ENCODE measurements at places on chromosomes 4 and X.

GRCh38 chr4:41935652-41936021, 408 bp downstream of the TMEM33 start:
- no peak for DNase-seq
- no peaks in the 10 kb centered on the region for H3K27me3 ChIP-seq
- peaks cover 16% of the 10 kb centered on the region for H3K4me1 ChIP-seq
- H3K4me3 ChIP-seq, result peak overlapping the region; percentile 62
- no peaks in the 10 kb centered on the region for H3K36me3 ChIP-seq
- H3K27ac ChIP-seq, result peak overlapping the region; percentile 44

- H3K27ac ChIP-seq, result no peak overlapping the region
- H3K27me3 ChIP-seq, result no peaks in the 10 kb centered on the region
- H3K36me3 ChIP-seq, result no peaks in the 10 kb centered on the region
- no peak overlapping the region for H3K4me3 ChIP-seq
- no peak for DNase-seq
Observed at GRCh38 chr4:83074086-83074704, 39.2 kb downstream of the COPS4 start.

DNA sequence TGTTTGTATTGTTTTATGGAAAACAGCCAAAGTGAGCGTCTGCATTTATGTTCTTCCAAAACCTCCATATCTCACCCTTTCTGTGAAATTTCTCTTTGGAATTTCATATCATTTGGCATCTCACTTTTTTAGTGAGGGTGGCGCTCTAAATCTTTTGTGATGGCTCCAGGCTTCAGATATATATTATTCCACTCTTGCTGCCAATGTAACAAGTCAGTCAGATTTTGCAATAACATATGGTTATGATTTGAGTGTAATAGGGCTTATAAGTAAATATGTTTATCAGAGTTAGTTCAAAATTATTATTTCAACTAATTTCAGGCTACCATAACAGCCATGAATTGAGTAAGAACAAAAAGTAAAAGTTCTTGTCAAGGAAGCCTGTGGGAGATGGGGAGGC, 314.7 kb downstream of the PDGFC start:
- no peaks in the 10 kb centered on the region for H3K27me3 ChIP-seq
- H3K4me1 ChIP-seq, result no peaks in the 10 kb centered on the region
- no peak overlapping the region for H3K4me3 ChIP-seq
- no peak overlapping the region for H3K27ac ChIP-seq
- DNase-seq, result no peak

DNA sequence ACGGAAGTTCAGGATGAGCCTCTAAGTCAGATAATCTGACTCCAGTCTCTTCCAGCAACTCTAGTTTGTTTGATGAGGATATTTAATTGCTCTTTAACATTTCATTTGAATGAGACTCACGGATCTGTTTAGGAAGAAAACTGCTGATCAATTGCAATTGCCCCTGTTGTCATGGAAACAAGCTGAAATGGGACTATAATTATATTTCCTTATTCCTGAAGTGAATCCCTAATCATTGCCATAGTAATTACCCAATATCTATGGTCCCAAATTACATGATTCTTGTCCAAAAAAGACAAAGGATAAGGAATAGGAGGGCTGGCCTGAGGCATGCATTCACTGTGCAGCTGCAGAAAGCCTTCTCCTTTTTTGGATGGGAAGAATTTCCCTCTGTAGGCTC, 105.3 kb downstream of the AASDH start:
- H3K27me3 ChIP-seq, result no peaks in the 10 kb centered on the region
- no peak for DNase-seq
- no peak overlapping the region for H3K4me3 ChIP-seq

- DNase-seq, result no peak
- H3K27ac ChIP-seq, result peak overlapping the region; percentile 34
- no peaks in the 10 kb centered on the region for H3K36me3 ChIP-seq
- no peaks in the 10 kb centered on the region for H3K27me3 ChIP-seq
- H3K4me1 ChIP-seq, result no peaks in the 10 kb centered on the region
Observed at GRCh38 chr4:3041192-3042142, 32.9 kb downstream of the HTT-AS start.

GRCh38 chrX:123878252-123878721, 18.4 kb downstream of the XIAP start:
- no peaks in the 10 kb centered on the region for H3K27me3 ChIP-seq
- peaks cover 7% of the 10 kb centered on the region for H3K4me1 ChIP-seq
- H3K27ac ChIP-seq, result no peak overlapping the region
- H3K4me3 ChIP-seq, result no peak overlapping the region
- no peak for DNase-seq

GRCh38 chr4:173827707-173828106, 297.7 kb upstream of the HAND2 start:
- no peak for DNase-seq
- H3K4me1 ChIP-seq, result no peaks in the 10 kb centered on the region
- no peak overlapping the region for H3K27ac ChIP-seq
- H3K4me3 ChIP-seq, result no peak overlapping the region

DNA sequence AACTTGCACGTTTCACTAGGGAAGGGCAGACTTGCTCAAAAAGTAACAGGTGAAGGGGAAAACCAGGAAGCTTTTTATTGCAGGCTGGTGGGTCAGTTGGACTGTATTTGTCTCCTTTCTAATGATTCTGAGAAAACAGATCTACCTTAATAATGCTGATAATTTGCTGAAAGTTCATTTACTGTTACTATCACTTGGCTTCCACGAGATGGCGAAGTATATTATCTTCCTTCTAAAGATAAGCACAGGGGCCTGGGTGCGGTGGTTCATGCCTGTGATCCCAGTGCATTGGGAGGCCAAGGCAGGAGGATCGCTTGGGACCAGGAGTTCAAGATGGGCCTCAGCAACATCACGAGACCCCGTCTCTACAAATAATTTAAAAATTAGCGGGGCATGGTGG, 16.4 kb downstream of the CCKAR start:
- no peaks in the 10 kb centered on the region for H3K36me3 ChIP-seq
- no peak overlapping the region for H3K27ac ChIP-seq
- H3K4me1 ChIP-seq, result no peaks in the 10 kb centered on the region
- H3K4me3 ChIP-seq, result no peak overlapping the region

- no peaks in the 10 kb centered on the region for H3K36me3 ChIP-seq
- H3K27ac ChIP-seq, result peak overlapping the region; percentile 67
- no peaks in the 10 kb centered on the region for H3K27me3 ChIP-seq
- H3K4me3 ChIP-seq, result no peak overlapping the region
Observed at GRCh38 chr4:140094438-140095420, 59.3 kb downstream of the MAML3 start.

DNA sequence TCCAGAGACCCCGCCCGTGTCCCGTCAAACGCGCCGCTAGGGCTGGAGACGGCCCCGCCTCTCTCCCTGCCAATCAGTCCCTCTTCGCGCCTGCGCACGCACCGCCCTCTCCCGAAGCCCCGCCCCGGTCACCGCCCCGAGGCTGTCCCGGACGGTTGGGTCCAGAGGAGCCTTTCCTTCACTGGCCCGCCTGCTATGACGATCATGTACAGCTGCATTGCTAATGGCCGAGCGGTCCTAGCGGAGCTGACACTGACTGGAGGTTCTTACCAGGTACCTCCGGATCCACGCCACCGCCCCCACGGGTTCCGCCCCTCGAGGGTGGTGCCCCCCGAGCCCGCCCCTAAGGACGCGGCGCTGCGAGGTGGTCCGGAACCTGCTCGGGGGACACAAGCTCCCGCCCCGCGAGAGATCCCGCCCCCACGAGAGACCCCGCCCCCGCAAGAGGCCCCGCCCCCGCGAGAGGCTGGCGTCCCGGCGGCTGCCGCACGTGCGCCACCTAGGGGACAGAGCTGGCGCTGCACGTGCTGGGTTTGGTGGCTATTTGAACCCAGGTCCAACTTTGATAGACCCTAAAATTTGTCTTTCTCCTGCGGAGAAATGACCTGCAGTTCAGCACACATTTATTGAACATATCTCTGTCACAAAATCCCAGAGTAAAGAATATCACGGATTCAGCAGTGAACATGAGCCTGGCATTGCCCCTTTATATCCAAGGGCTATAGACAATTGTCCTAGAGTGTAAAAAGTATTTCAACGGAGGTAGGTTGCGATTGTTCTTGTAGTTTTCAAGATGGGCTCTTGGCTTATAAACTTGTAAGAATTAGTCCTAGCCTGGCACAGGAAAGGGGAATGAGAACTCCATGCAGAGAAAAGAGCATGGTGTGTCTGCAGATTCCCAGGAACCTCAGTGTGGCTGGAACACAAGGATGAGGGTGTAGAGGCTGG, 88.7 kb downstream of the HNRNPD start:
- DNase-seq, result peak; percentile 100
- H3K27ac ChIP-seq, result peak overlapping the region; percentile 51
- no peaks in the 10 kb centered on the region for H3K36me3 ChIP-seq
- H3K27me3 ChIP-seq, result no peaks in the 10 kb centered on the region

GRCh38 chr4:7529368-7530080, 94.8 kb upstream of the PSAPL1 start:
- H3K36me3 ChIP-seq, result no peaks in the 10 kb centered on the region
- no peak overlapping the region for H3K27ac ChIP-seq
- no peaks in the 10 kb centered on the region for H3K27me3 ChIP-seq
- DNase-seq, result peak; percentile 40
- no peak overlapping the region for H3K4me3 ChIP-seq

- H3K36me3 ChIP-seq, result no peaks in the 10 kb centered on the region
- no peak for DNase-seq
- H3K4me3 ChIP-seq, result no peak overlapping the region
- no peaks in the 10 kb centered on the region for H3K27me3 ChIP-seq
Observed at GRCh38 chr4:120886191-120886590, 36.3 kb downstream of the PRDM5 start.

GRCh38 chr4:96755569-96756484, 915.9 kb downstream of the PDHA2 start:
- no peaks in the 10 kb centered on the region for H3K27me3 ChIP-seq
- H3K36me3 ChIP-seq, result no peaks in the 10 kb centered on the region
- no peak overlapping the region for H3K4me3 ChIP-seq
- no peak overlapping the region for H3K27ac ChIP-seq

- no peak within 1 kb of the TSS for H3K27ac ChIP-seq
- DNase-seq, result no peak
- no peaks in the 10 kb centered on the region for H3K27me3 ChIP-seq
- H3K4me3 ChIP-seq, result no peak within 1 kb of the TSS
- no peaks in the 10 kb centered on the region for H3K4me1 ChIP-seq
Observed at GRCh38 chr4:115113506-115114106, at the start of gene NDST4. NDST4 (minus strand) TSS chr4:115113620; CDS start chr4:115077036, 36,584 bp downstream.

GRCh38 chr4:159242427-159242826, 139.5 kb downstream of the RAPGEF2 start:
- H3K36me3 ChIP-seq, result no peaks in the 10 kb centered on the region
- H3K27ac ChIP-seq, result no peak overlapping the region
- no peak overlapping the region for H3K4me3 ChIP-seq
- no peak for DNase-seq

DNA sequence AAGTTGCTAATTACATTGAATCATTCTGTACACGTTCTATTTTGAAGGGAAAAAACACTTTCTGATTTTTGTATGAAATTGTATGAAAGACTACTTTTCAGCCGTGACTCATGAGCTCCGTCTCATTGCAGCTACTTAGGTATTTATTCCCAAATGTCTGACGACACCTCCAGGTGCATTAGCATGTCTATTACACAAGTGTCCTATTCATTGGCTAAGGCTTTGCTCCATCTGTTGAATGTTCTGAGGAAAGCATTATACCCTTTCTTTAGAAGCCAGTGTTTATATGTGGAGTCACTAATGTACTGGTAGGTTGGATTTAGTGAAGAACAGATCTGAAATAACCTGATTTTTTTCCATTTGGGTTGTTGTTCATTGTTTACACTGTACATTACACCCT, 51.8 kb downstream of the MAP7D3 start:
- no peaks in the 10 kb centered on the region for H3K4me1 ChIP-seq
- no peak overlapping the region for H3K4me3 ChIP-seq
- no peaks in the 10 kb centered on the region for H3K27me3 ChIP-seq
- no peak overlapping the region for H3K27ac ChIP-seq

DNA sequence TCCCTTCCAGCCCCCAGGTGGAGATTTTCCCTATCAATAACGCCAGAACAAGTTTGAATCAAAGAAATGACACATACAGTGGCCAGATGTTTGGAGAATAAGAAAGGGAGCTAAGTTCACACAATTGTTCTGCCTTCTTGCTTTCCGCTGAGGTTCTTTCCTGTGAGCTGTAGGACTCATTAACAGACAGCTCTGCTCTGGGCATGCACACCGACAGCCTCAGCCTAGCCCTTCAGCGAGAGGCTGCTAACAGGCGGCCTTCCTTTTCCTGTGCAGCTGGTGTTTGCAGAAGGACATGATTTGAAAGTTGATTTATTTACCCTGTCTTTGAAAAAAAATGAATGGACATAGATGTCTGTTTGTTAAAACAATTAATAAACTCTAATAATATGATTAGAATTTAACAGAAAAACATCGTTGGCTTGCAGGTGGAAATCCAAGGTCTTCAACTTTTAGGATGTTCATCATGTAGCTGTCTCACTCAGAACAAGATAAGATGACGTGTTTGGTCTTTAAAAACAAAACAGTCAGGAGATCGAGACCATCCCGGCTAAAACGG, 183.3 kb downstream of the KDR start:
- H3K36me3 ChIP-seq, result no peaks in the 10 kb centered on the region
- no peak overlapping the region for H3K27ac ChIP-seq

- H3K36me3 ChIP-seq, result no peaks in the 10 kb centered on the region
- no peaks in the 10 kb centered on the region for H3K4me1 ChIP-seq
- H3K4me3 ChIP-seq, result no peak overlapping the region
- no peak overlapping the region for H3K27ac ChIP-seq
- DNase-seq, result no peak
- no peaks in the 10 kb centered on the region for H3K27me3 ChIP-seq
Observed at GRCh38 chr4:41346306-41347061, 89.8 kb downstream of the UCHL1 start.

- no peak overlapping the region for H3K4me3 ChIP-seq
- H3K4me1 ChIP-seq, result no peaks in the 10 kb centered on the region
- H3K27ac ChIP-seq, result no peak overlapping the region
Observed at GRCh38 chr4:156420623-156421022, 467.0 kb upstream of the CTSO start.

GRCh38 chr4:65845199-65845773, 175.0 kb upstream of the EPHA5 start:
- DNase-seq, result no peak
- H3K4me1 ChIP-seq, result no peaks in the 10 kb centered on the region
- H3K4me3 ChIP-seq, result no peak overlapping the region
- H3K27me3 ChIP-seq, result no peaks in the 10 kb centered on the region
- no peaks in the 10 kb centered on the region for H3K36me3 ChIP-seq

GRCh38 chr4:69362351-69362750, 82.1 kb downstream of the UGT2B28 start:
- no peak overlapping the region for H3K4me3 ChIP-seq
- DNase-seq, result no peak
- no peak overlapping the region for H3K27ac ChIP-seq
- no peaks in the 10 kb centered on the region for H3K27me3 ChIP-seq

- no peak overlapping the region for H3K27ac ChIP-seq
- no peaks in the 10 kb centered on the region for H3K4me1 ChIP-seq
- no peak for DNase-seq
- no peak overlapping the region for H3K4me3 ChIP-seq
- H3K27me3 ChIP-seq, result no peaks in the 10 kb centered on the region
- H3K36me3 ChIP-seq, result peaks cover 57% of the 10 kb centered on the region
Observed at GRCh38 chr4:87118826-87119225, 101.6 kb downstream of the KLHL8 start.

DNA sequence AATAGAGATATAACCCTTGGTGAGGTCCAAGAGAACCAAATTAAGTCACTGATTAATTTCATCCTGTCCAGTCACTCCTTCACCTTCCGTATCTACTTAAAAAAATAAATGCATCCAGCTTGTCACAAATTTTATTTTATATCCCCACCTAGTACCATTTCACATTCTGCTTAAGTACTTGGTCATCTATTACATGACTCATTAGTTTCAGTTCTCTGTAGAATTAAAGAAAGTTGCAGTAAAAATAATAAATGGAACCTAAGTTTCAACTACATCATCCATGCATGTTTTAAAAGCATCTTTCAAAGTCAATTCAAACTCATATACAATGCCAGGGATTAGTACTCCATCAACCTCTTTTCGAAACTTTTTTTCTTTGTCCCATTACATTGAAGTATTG, 130.2 kb downstream of the SH2D1A start:
- H3K27ac ChIP-seq, result no peak overlapping the region
- no peaks in the 10 kb centered on the region for H3K4me1 ChIP-seq
- DNase-seq, result no peak
- H3K4me3 ChIP-seq, result no peak overlapping the region

Data from pancreas (tissue), 10 donors.